ENCODE measurements at places on chromosomes 3 and 15.

- no peak for DNase-seq
Measured at GRCh38 chr3:121431726-121432517, 113.9 kb downstream of the POLQ start.

DNA sequence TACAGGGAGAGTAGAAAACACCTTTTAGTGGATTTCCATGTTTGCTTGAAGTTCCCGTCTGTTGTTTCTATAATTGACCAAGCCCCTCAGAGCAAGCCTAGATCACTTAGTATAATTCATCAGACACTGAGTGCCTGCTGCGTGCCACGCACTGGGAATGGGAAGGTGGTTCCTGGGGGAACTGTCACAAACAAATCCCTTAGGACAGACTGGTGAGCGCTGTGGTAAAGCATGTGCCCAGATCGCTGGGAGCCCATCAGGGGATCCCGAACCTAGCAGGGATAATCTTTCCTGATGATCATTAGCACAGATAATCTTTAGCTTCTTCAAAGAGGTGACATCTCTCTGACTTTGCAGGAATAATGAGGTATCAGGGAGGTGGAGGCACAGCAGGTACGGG lies 9.6 kb downstream of the MRPS11 start:
- no peak for DNase-seq

- DNase-seq, result no peak
Measured at GRCh38 chr15:82040862-82041261, 5.0 kb downstream of the MEX3B start.

GRCh38 chr3:13289771-13290285 lies 130.3 kb downstream of the NUP210 start:
- no peak for DNase-seq

DNA sequence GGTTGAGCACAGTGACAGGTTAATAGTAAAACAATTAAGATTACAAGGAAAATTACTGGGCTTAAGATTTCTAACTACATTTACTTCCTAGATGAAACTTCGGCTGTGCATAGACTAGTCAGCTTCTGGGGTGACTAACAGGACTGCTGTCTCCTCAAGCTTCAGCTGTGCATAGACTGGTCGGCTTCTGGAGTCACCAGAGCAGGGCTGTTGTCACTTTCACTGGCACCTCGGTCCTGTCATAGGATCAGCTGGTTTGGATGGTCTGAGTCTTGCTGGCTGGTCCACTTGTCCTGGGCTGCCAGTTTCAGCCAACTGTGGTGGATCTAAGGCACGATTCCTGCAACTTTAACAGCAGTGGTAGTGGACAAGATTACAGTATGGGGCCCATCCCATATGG lies 23.9 kb upstream of the ACAD9 start:
- DNase-seq, result no peak

GRCh38 chr15:77985931-77986480 lies 91.5 kb downstream of the TBC1D2B start:
- peak; percentile 11 for DNase-seq

- no peak for DNase-seq
Measured at GRCh38 chr3:29515451-29515850, 234.6 kb downstream of the RBMS3 start.

GRCh38 chr3:115218859-115219258 lies 71.8 kb upstream of the ZBTB20 start:
- DNase-seq, result no peak

DNA sequence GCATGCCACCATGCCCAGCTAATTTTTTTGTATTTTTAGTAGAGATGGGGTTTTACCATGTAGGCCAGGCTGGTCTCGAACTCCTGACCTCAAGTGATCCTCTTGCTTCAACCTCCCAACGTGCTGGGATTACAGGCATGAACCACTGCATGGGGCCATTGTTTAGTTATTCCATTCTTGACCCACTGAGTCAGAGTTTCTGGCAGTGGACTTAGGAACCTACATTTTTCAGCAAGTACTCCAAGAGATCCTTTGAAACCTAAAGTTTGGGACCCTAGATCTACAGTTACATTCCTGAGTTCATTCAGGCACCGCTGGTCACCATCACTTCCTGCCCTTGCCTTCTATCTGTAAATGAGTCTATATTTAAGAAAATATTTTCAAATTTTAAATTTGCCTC lies 1.4 kb upstream of the TNFSF10 start:
- DNase-seq, result no peak

DNA sequence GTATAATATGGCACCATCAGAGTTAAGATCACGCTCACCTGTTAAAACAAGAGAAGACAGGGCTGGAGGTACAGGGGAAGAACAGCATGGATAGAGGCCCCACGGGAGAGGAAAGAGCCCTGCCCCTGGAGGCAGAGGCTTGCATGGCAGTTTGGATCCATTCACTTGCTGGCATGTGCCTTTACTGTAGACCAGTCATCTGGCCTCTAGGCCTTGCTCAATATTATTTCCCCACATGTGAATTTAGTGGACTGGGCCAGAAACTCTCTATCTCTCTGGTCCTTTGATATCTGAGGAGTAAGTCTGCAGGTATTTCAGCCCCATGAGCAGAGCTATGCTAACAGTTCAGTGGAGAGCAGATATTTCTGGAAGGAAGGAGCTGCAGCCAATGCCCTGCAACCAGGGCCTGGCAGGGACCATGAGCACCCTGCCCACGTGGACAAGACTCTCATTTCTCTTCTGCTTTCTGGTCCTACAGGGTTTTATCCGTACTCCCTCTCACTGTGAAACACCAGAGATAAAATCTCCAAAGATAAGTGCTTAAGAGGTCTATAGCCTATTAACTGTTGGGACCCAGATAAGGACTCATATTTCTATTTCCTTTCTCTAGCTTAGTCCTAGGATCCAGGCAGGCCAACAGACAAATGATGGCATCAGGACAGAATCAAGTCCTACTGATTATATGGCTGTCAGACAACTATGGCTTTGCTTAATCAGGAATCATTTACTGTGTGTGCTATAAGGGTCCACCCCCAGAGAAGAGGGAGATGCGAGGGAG lies 65.0 kb downstream of the CLDN11 start:
- no peak for DNase-seq

GRCh38 chr15:96209285-96209735 lies 121.2 kb upstream of the NR2F2 start:
- DNase-seq, result no peak

GRCh38 chr3:59607656-59608055 lies 557.8 kb upstream of the CFAP20DC start:
- no peak for DNase-seq

DNA sequence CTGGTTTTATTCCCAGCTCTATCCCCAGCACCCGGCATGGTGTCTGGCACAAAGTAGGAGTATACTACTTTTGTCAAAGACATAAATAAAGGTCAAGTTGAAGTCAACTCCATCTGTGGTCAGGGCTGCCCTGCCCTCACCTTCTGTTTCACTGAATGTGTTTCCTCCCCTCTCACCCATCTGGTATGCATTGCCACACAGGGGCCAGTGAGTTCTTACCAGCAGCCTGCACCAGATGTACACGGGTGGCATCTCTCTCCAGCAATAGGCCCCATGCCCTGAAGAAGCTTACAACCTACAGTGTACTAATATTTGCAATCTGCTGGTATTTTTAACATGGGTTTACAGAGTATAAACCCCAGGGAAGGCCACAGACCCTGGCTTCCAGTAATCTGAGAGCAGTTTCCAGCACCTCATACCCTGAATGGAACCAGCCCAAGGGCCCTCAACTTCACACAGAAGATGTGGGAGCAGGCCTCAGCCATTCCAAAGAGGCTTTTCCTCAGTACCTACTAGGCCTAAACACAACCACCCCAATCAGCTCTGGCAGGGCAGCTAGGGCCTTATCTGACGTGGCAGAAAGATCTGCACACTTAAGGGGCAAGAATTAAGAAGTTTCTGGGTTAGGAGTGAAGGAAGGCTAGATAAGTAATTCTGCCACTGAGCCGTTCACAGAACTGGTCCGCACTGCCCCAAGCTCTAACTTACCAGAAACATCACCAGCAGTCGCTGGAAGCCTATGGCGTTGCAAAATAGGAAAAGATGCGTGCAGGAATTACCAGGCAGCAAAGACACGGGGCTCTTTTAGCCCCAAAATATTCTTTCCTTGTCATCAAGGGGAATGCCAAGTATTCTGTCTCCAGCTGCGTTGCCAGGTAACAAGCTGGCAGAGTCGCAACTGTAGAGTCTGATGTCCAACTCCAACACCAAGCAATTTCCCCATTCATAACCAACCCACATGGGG lies 2.1 kb downstream of the IDH2 start:
- no peak for DNase-seq

GRCh38 chr3:152688313-152688712 lies 146.6 kb upstream of the P2RY1 start:
- no peak for DNase-seq

GRCh38 chr15:41585127-41586047 lies 26.4 kb downstream of the TYRO3 start:
- DNase-seq, result no peak

DNA sequence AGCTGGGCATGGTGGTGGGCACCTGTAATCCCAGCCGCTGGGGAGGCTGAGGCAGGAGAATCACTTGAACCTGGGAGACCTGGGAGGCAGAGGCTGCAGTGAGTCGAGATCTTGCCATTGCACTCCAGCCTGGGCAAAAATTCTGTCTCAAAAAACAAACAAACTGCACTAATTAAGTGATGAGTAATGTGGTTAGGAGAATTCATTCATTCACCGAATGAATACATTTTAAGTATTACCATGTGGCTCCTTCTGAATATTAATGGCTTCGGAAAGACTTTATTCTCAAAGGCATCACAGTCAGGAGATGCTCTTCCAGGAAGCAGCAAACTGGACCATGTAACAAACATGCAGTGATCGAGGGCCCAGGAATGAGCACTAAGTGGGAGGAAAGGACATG lies 23.6 kb downstream of the SPTSSB start:
- DNase-seq, result no peak

- no peak for DNase-seq
Measured at GRCh38 chr15:93031103-93031464, 57.9 kb downstream of the RGMA start.

- no peak for DNase-seq
Measured at GRCh38 chr15:28943146-28943545, 57.4 kb downstream of the APBA2 start.

GRCh38 chr3:157174649-157175498 lies 14.9 kb upstream of the CCNL1 start:
- peak; percentile 91 for DNase-seq

DNA sequence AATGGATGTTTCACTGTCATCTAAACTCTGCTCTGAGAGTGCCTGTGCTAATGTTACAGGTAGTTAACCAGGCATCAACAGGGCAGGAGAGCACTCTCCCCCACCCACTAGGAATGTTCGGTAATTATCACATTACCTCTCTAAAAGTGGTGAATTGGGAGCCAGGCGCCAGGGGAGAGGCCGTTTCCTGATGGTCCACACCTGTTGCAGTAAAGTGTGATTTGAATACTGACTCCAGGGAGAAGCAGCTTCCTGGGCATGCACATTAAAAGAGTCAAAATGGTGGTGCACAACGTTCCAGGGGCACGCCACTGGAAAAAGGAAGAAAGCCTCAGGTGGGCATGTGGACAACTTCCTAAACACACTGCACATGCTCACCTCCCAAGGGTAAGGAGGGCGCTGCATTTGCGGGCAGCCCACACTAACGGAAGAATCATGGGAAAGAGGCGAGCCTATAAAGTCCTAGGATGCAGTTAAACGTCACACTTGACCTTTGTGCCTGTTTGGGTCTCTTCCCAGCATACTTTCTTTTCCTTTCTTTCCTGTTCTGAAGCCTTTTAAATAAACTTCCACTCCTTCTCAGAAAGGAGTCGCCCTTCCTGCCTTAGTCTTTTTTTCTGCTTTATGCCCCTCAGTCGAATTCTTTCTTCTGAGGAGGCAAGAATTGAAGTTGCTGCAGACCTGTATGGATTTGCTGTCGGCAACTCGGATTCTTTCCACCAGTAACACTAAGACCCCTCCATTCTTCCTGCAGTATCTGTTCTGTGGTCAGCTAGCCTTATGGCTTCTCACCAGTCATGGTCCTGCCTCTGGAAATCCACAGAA lies 28.9 kb upstream of the GPD1L start:
- DNase-seq, result no peak

- DNase-seq, result no peak
Measured at GRCh38 chr3:119600732-119601131, 3.0 kb downstream of the PLA1A start.

GRCh38 chr3:113086560-113087461 lies 96.0 kb downstream of the GTPBP8 start:
- no peak for DNase-seq

DNA sequence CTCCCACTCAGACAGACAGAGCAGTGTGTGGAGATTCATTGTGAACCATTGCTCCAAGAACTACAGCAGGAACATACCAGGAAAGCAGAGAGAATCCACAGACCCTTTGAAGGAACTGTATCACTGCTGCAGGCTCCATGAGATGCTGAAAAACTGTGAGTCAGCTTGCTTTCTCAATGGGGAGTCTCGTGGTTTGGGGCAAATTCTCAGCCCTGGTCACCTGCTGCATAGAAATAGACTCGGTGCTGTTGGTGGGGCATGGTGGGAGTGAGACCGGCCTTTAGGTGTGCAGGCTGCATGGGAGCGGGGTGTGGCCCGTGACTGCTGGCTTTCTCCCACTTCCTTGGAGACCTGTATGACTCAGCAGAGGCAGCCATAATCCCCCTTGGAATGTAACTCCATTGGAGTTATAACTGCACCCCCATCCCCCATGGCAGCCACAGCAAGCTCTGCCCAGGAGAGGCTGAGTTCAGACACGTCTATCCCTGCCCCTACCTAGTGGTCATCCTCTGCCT lies 35.6 kb downstream of the ALCAM start:
- no peak for DNase-seq

DNA sequence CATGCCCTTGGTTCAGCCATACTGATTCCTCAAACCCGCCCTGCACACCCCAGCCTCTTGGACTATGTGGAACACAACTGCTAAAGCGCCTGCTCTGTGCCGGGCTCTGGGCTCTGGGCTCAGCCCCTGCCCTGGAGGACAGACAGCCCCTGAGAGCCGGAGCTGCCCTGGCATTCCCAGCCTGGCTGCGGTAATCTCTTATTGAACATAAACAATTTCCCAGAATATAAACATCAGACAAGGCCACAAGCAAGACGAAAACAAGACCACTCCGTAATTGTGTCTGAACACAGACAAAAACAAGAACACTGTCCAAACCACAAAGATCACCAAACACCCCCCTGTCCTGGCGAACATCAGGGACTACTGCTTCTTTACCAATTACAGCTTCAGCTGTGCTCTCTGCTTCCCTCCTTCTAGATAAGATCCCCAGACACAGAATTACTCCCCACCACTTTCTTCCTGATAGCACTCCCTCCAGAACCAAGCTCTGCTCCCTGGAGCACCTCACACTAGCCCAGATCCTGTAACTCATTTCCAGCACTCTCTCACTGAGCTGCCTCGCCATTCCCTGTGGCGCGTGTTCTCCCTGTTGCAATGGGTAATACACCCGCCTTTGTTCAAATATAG lies 57.1 kb upstream of the TLE3 start:
- peak; percentile 16 for DNase-seq

Measured in omental fat pad (tissue), 4 donors.